ENCODE measurements at places on chromosomes 11 and 22.

GRCh38 chr22:41883400-41883799 is 31.5 kb downstream of the SHISA8 start:
- no peak for DNase-seq

DNA sequence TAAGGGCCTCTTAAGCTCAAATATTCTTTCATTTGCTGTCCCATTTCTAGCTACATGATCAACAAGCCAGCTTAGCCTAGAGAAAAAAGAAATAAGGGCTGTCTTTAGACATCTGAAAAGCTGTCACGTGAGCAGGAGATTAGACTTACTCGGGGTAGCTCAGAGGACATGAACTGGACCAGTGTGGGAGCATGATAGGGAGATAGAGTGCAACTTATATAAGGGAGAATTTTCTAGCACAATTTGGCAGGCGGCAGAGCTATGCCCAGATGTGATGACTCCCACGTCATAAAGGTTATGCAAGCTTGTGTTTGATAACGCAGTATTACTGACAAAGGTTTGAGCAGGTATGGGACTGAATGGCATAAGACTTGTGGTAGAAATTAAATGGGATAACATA is 28.2 kb upstream of the TPBGL start:
- DNase-seq: no peak

- no peak for DNase-seq
Observed at GRCh38 chr11:2980168-2980840, 11.8 kb downstream of the NAP1L4 start.

DNA sequence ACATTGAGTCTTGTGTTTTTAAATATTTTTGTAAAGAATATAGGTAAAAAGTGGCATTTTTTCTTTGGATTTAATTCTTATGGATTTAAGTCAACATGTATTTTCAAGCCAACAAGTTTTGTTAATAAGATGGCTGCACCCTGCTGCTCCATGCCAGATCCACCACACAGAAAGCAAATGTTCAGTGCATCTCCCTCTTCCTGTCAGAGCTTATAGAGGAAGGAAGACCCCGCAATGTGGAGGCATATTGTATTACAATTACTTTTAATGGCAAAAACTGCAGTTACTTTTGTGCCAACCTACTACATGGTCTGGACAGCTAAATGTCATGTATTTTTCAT is 333 bp upstream of the CD3E start:
- no peak for DNase-seq

- no peak for DNase-seq
Observed at GRCh38 chr11:59611570-59612565, 3.7 kb downstream of the OSBP start.

GRCh38 chr11:5719703-5720495 is 16.3 kb upstream of the OR56B1 start:
- no peak for DNase-seq

Measured in mesendoderm (in vitro differentiated cells).